ENCODE measurements at places on chromosomes 12 and 14.

DNA sequence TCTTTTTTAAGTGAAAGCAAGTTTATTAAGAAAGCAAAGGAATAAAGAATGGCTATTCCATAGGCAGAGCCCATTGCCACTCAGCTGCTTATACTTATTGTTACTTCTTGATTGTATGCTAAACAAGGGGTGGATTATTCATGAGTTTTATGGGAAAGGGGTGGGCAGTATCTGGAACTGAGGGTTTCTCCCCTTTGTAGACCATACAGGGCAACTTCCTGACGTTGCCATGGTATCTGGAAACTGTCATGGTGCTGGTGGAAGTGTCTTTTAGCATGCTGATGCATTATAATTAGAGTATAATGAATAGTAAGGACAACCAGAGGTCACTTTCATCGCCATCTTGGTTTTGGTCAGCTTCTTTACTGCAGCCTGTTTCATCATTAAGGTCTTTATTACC is 66.3 kb upstream of the AMN start:
- DNase-seq = no peak

DNA sequence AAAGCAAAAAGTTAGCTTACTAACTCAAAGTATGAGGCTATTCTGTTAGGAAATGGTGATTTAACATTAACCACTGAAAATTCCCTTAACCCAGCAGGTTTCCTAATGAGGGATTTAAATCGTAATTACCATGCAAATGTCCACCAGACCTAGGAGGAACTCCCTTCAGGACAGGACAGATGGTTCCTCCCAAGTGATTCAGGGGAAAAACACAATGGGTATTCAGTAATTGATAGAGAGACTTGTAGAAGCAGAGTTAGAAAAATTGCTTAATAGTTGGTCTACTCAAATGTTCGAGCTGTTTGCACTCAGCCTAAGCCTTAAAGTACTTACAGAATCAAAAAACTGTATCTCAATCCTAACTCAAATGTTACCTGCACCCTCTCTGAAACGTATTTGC is 21.6 kb downstream of the RERGL start:
- no peak for DNase-seq

- DNase-seq = no peak
These were observed 112.6 kb downstream of the PRIMA1 start for GRCh38 chr14:93675651-93676050.

DNA sequence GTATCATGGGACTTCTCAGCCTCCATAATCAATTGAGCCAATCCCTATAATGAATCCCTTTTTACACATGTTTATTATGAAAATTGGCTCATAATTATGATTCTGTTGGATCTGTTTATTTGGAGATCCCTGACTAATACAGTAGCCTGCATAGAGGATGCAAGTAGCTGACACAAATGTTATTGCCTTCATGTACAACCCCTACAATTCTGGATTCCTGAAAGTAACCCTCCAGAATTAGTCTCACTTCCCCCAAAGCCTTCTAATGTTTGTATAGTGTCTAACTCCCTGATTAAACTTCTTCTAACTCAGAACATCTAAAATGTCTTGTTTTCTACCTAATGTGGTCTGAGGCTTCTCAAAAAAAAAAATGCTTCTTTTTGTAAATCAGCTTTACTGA is 6.6 kb upstream of the SMIM10L1 start:
- DNase-seq = no peak

GRCh38 chr12:60475825-60476224 is 880.0 kb downstream of the SLC16A7 start:
- no peak for DNase-seq

DNA sequence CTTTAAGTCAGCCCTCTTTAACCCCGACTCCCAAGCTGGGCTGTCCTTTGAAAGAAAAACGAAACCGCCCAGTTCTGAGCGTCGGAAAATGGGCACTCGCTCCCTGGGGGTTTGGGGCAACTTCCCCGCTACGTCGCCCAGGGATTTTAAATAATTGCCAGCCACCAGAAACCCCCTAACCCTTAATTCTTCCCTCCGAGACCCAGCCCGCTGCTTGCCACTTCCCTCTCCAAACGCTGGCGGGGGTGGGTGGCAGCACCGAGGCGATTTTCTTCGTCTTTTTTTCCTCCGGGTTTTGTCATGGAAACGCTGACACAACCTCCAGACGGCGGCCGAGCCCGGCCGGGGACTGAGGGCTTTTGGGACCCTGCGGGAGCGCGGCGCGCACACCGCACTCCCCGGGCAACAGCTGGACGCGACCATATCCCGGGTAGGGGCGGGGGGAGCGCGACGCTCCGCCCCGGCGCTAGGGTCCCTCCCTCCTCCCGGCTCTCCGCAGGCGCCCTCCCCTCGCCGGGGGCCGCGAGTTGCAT is at the start of gene CHST11:
Gene CHST11, plus strand, starts transcription at position 532 of the 533 bp plus-strand sequence.
- peak; percentile 72 for DNase-seq

- DNase-seq = no peak
These were observed 45.6 kb downstream of the FANCM start for GRCh38 chr14:45181329-45181728.

Data from CD4-positive, alpha-beta T cell treated with Interleukin-15 for 4 hours (primary cell).